ENCODE measurements at places on chromosomes 7 and 10.

- DNase-seq: no peak
These were observed 808.8 kb downstream of the GRM8 start for GRCh38 chr7:126443951-126444350.

DNA sequence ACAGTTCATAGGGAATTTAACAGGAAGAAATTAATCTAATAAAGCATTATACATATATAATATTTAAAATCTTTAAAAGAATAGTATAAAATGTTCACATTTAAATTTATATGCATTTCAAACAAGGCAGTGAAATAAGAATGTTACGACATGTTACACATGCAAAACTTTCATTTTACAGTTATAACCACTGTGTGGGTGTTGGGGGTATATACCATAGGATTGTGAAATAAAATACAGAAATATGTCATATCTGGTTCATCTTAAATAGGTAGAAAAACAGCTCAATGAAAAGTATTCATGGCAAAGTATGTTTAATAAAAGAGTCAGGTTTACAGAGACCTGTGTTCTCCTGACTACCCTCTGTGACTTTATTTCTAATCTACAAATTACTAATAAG is 45.6 kb downstream of the CHCHD3 start:
- DNase-seq: no peak

DNA sequence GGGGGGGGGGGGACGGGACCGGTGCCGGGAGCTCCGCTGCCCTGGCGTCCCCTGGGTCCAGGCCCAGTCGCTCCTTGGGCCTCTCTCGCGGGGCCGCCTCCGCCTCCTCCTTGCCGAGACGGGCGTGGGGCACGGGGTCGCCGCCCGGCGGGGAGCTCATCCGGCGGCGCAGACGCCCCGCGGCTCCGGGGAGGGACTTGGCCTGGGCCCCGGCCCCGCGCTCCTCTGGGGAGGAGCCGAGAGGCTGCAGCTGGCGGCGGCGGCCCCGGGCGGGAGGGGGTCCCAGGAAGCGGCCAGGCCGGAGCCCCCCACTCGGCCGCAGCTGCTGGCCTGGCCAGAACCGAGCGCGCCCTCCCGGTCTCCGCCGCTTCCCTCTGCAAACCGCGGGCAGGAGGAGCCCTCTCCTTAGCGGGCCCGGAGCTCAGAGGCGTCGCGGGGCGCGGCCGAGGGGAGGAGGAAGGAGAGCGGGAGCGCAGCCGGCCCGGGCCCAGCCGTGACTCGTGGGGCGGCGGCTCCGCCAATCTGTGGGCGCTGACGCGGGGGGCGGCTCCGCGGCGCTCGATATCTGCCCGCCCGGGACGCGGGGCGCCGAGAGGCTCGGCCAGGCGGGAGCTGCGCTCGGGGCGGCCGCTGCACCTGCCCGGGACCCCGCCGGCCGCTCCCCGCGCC is at the start of gene FAM20C:
FAM20C (plus strand) TSS at position 591 of the 669 bp plus-strand sequence. CDS start 629 bp downstream, outside the sequence.
- peak; percentile 87 for DNase-seq

DNA sequence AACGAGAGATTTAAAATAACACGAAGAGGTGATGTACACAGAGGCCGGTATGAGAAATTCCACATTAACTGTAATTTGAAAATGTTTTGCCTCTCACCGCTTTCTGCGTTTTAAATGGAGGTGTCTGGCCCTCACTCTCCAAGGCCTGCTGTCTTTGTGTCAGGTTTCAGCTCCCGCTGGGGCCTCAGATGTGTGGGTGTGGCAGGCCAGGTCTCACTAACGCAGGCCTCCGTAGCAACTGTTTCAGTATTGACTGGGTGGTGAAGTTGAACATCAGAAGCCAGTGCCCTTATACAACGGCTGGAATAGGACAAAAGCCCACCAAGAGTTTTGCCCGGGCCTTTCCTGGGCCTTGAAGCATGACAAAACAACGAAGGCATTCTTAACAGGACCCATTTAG is 303.1 kb downstream of the ADARB2 start:
- DNase-seq: no peak

DNA sequence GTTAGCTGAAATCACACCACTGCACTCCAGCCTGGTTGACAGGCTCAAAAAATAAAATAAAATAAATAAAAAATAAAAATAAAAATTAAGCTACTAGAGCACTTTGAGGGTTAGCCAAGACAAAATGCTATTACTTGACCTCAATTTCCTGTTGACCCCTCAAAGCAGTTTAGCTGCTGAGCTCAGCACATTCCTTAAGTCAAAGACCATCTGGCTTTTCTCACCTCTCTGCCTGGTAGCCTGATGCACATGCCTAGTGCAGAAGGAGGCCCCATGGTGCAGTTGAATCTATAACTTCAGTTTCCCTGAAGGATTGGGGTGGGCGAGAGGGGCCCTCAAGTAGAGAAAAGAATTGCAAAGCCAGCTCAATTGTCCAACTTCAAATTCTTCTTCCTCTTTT is 211.1 kb upstream of the GALNT17 start:
- DNase-seq: no peak

- DNase-seq: no peak
These were observed 590.2 kb downstream of the SH2D4B start for GRCh38 chr10:81127931-81128330.

- DNase-seq: peak; percentile 94
These were observed 288.4 kb downstream of the SNX13 start for GRCh38 chr7:17651863-17652385.

DNA sequence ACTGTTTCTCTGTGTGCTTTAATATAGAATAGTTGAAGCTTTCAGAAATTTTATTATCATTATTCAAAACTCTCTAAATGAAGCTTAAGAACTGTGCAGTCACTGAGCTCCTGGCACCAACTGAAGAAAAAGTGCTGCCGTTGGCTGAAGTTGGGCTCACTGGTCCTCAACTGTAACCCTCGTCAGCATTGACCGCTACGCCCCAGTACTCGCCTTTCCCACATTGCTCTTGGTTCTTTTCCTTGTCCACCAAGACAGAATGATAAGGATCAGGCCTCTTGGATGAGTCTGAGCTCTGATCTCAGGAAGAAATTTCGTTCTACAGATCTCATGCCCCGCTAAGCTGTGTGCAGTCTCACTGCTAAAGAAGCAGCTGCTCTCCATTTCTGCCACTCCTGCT is 7.9 kb upstream of the TAF3 start:
- DNase-seq: no peak

DNA sequence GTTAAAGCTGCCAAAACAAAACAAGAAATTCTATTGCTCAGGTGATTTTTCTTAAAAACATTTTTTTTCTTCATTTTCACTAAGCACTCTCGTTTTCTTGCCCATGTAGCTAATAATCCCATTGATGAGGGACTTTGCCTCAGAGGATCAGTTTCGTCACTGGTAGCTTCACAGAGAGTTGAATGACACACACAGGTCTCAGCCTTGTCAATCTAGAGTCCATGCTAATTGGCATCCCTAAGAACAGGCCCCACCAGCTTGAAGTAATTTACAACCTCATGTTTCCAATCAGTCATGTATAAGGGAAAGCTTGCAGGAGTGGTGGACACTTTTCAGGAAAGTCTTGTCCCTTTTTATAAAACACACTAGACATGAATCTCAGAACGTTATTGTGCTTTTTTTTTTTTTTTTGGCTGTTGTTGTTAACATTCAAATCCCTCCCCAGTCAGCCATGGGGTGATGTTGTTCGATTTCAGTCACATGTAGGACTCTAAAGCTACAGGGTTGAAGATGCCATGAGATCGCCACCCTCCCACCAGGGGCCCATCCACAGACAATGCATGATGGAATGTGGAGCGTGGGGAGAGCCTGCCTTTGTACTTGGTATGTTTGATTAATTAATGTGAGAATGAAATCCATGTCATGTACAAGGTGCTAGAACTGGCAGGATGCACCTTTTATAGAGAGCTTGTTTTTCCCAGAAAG is 232.4 kb upstream of the FZD8 start:
- no peak for DNase-seq

- no peak for DNase-seq
These were observed 585.2 kb downstream of the PARD3 start for GRCh38 chr10:34229917-34230316.

DNA sequence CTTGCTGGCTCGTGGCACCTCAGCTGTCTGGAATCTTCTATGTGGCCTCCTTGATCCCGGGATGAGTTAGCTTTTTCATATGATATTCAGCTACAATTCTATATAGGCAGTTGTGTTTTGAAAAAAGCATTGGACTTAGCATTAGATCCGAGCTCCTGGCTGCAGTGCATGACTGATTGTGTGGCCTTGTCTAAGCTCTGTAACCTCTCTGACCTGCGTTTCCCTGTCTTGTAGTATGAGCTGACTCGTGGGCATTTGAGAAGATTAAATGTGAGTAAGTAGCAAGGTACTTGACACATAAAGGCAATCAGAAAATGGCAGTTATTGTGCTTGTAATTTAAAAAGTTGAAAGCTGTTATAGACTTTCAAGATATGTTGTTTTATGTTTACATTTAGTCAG is 85.9 kb downstream of the CCNY start:
- peak; percentile 26 for DNase-seq

DNA sequence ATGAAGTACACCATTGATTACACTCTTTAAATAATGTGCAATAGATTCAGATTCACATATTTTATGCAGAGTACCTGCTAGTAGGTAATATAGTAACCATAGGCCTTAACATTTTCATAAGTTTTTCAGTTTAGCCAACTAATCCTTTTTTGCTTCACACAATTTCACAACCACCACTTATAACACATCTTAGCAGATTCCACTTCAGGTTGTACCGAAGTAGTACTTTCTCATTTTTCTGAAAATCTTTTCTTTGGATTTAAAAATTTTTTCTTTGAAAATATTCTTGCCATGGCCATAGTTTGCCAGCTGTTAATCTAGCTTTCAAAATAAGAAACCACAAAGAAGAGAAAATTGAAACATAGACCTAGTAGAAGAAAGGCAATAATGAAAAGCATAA is 203.1 kb downstream of the MGMT start:
- DNase-seq: no peak

DNA sequence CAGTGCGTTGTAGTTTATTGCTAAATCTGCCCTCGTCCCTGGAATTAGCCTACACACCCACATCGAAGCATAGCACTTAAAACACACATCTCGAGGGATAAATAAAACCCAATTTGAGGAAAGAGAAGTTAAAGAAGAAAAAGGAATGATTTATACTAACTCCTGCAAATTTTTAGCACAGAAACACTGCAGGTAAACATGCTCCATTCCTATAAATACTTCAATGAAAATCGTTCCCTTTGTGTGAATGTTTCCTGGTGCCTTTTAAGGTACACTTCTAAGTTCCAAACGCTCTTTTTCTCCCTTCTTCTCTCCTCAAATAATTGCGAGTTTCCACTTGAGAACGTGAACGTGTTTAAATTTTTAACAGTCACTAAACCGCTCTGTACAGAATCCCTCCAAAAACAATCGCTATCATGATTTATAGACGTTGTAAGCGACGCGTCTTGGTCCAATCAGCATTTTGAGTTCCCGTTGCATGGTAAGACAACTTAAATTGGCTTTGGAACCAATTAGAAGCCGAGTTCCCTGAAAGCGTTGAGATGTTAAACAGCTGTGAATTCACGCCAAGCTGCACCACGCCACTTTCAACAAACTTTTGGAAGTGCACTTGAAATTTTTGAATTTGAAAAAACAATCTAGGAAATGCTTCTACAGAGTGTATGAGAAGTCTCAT is 12.5 kb upstream of the EBLN1 start:
- peak; percentile 40 for DNase-seq

DNA sequence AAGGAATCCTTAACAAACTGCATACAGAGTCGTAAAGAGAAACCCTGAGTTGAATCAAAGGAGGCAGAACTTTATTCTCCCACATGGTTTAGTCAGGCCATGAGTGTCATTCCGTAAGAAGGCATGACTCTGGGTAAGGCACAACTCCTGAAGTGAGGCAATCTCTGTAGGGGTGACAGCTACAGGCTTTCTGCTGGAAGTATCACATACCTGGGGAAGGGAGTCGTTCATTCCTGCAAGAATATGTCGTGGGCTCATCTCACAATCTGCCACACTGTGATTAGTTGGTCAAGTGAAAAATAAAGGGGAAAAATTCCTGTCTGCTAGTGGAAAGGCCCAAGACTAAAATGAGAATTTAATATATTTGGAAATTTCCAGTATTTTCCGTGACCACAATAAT is 392.6 kb downstream of the POM121L12 start:
- no peak for DNase-seq

GRCh38 chr10:124732931-124733570 is 11.1 kb downstream of the FAM53B start:
- DNase-seq: no peak

DNA sequence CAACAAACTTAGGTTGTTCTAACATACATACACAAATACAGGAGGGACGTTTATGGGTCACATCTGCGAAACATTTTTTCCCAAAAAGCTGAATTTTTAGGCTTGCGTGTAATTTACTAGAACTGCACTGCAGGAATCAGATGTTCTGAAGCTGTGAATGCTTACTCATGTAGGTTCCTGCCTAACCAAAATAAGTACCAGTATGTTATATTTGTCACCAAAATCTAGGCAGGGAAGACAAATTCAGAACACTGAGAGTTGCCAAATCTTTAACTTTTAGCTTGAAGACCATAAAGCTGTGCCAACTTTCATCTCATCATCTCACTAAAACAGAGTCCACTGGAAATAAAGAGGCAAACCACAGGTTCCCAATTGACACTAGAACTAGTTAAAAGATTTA is 5.7 kb downstream of the UBE2H start:
- no peak for DNase-seq

GRCh38 chr7:147759327-147759943 is 831.1 kb upstream of the C7orf33 start:
- DNase-seq: no peak

DNA sequence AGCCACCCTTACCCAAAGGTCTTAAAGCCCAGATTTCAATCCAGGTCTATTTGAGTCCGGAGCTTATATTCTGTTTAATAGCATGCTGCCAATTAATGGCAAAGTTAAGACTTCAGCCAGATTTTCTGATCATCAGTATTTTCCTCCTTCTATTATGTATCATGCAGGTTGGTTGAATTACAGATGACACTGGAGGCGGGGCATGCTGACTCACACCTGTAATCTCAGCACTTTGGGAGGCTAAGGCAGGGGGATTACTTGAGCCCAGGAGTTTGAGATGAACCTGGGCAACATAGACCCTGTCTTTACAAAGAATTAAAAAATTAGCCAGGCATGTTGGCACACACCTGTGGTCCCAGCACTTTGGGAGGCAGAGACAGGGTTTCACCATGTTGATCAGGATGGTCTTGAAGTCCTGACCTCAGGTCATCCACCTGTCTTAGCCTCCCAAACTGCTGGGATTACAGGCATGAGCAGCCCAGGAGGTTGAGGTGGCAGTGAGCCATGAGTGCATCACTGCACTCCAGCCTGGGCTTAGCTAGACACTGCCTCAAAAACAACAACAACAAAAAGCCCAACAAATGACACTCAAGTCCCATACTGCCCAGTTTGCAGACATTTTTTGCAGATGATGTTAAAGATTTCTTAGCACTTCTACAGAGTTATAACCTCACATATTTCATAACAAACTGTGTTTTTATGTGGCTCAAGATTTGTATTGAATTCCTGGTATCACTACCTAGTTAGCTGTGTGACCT is 62.5 kb downstream of the MCU start:
- no peak for DNase-seq
